ENCODE measurements at places on chromosomes 1 and 21.
A peak's percentile ranks its signal among the peaks of the same experiment; 100 is the strongest.

- peak; percentile 37 for DNase-seq
Observed at GRCh38 chr1:226001963-226002666, 3.0 kb upstream of the SDE2 start.

- DNase-seq = peak; percentile 14
Observed at GRCh38 chr1:224747578-224747977, 131.5 kb downstream of the CNIH3 start.

DNA sequence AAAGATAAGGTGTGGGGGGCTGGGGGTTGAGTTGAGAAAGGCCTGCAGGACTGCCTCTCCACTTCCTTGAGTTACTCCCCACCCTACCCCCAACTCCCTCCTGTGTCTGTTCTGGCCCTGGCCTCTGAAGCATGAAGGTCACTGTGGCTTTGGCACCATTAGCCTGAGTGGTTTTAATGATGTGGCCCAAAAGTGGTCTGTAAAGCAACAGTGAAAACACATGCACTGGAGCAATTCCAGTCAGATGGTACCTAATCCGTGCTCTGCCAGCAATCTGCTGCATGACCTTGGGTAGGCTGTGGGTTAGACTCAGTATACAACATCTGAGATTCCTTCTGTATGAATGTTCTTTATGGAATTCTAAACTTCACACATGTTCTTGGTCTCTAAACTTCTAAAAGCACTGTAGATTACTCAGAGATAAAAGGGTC, 86.5 kb upstream of the ATP1A1 start:
- no peak for DNase-seq

- no peak for DNase-seq
Observed at GRCh38 chr21:41360072-41360821, 1.6 kb upstream of the MX2 start.

DNA sequence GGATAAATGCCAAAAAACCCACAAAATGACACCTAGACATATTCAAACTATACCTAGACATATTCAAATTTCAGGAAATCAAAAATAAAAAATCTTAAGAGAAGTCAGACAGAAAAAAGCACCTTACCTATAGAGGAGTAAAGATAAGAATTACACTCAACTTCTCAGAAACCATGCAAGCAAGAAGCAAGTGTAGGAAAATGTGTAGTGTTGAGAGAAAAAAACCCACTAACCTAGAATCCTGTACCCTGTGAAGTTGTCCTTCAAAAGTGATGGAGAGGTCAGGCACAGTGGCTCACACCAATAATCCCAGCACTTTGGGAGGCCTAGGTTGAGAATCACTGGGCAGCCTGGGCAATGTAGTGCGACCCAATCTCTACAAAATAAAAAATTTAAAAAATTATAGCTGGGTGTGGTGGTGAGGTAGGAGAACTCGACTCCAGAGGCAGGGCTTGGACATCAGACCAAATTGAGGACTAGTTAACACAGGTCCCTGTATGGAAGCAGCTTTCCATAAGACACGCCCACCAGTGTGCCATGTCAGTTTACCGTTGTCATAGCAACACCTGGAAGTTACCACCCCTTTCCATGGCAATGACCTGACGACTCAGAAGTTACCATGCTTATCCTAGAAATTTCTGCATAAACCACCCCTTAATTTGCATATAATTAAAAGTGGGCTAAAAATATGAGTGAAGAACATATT, 20.7 kb downstream of the PDIK1L start:
- no peak for DNase-seq

GRCh38 chr21:35178827-35179226, 129.7 kb upstream of the RUNX1 start:
- no peak for DNase-seq

DNA sequence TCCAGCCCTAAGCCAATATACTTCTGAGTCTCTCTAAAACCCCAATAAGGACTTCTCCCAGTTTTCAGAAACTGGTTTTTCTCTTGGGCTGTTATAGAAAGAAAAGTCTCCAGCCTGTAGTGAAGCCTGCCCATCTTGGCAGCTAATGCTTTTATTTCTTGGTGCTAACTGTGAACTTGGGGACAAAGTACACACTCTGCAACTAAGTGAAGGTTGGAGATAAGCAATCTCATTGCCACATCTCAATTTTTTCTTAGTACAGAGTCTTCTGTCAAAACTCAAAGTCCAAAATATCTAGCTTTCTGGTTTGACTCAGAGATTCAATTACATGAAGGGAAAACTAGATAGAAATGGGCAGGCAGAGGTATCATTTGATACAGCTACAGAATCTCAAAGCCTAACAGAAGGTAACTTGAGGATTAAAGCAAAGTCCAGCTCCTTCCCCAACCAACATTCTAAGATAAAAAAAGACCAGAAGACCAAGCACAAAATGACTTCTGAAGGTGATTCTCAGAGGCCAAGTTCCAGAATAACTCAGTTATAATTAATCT, 14.0 kb downstream of the AK2 start:
- DNase-seq = no peak

DNA sequence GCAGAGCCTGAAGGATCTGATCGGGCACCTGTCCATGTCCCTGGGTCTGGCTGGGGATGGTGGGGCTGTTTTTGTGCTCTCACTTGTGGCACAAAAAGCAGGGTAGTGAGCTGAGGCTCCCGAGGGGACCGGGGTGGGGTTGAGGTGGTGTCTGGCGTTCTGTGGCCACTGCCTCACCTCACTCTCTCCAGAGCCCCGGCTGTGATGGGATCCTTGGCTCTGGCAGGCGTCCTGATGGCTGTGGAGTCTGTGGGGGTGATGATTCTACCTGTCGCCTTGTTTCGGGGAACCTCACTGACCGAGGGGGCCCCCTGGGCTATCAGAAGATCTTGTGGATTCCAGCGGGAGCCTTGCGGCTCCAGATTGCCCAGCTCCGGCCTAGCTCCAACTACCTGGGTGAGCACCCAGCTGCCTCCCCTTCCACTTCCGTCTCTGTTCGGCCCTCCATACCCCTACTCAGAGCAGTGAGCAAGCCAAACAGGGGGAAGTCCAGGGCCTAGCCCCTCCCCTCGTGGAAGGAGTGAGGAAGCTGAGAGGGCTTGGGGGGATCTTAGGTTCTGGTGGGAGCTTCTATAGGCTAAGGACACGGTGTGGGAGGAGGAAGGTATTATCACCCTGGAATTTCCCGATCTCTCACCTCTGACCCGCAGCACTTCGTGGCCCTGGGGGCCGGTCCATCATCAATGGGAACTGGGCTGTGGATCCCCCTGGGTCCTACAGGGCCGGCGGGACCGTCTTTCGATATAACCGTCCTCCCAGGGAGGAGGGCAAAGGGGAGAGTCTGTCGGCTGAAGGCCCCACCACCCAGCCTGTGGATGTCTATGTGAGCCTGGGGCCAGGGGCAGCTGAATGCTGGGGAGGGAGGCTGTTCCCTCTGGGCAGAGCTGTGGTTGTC, 7.0 kb downstream of the ADAMTSL4 start:
- no peak for DNase-seq

DNA sequence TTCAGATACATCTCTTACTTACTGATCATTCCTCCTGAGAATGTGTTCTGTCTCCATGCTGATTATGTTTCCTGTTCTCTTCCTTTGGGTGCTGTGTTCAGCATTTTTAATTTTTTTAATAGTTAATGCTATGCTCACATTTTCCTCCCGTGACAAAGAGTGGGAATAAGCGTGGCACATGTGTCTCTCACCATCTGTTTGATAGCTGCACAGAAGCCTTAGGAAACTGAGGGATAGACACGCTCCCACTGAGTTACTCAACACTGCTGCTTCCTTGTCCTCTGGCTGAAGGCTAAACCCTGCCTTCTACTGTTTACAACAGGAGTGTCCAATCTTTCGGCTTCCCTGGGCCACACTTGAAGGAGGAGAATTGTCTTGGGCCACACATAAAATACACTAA, 264.2 kb downstream of the DISC1 start:
- DNase-seq = no peak

GRCh38 chr1:5707566-5708345, 284.5 kb downstream of the NPHP4 start:
- no peak for DNase-seq

GRCh38 chr1:147598621-147599361, 57.5 kb downstream of the BCL9 start:
- DNase-seq = peak; percentile 44

DNA sequence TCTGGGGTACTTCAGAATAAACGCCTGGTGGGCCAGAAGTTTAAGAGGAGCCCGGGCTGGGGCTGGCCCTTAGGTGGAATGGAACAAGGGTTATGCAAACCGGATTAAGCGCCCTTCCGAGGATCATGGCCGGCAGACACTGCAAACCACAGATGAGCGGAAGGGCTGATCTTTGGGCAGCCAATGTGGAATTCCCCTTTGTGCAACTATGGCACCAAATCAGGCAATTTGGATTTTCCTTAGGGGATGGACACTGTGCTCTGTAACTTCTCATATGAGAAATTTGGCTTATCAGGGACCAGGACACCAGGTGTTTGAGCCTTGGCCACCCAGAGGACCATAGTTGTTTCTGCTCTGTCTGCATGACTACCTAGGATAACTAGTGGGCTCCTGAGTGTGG, 5.7 kb upstream of the IL10 start:
- DNase-seq = no peak

- no peak for DNase-seq
Observed at GRCh38 chr1:99661780-99662179, 15.9 kb downstream of the PALMD start.

GRCh38 chr1:91777196-91777595, 108.8 kb downstream of the TGFBR3 start:
- DNase-seq = no peak

DNA sequence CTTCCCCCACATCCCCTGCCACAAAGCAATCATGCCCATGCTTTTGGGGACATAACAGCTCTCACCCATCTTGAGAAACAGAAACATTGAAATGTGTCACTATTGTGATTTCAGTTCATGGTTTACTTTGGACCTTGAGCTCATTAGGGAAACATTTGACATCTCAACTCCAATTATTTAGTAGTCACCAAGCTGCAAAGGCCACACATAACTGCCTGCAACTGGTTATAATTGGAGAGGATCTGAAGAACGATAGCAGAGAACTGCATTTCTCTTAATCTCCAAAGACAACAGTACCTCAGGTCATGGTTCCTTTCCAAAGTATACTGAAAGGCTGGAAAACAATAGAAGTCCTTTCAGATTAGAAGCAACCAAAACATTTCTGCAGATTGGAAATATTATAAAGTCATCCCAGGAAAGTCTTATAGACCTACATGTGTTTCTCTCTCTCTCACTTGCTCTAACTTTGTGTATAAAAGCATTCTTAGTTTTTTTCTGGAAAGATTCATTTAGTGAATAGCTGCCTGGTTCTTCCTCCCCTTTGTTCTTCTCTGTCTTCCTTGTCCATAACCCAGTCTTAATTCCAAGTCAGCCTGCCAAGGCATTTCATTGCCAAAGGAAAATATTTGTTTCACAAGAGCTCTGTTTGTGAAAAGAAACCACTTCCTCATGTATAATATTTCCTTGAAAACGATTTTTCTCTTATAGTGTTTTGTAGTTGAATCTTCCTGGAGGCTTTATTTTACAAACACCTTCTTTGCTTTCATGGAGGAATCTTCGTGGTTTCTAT, 426.8 kb downstream of the ADGRL2 start:
- no peak for DNase-seq

GRCh38 chr1:187504779-187505178, 676.0 kb downstream of the PLA2G4A start:
- DNase-seq = no peak

- DNase-seq = no peak
Observed at GRCh38 chr1:84861516-84861915, 31.5 kb downstream of the LPAR3 start.

GRCh38 chr1:2950926-2951305, 70.4 kb upstream of the ACTRT2 start:
- DNase-seq = no peak

GRCh38 chr1:153260585-153261280, 1.2 kb downstream of the LORICRIN start:
- peak; percentile 20 for DNase-seq

GRCh38 chr1:207313131-207313530, 8.3 kb upstream of the CD55 start:
- no peak for DNase-seq

GRCh38 chr21:32055305-32055704, 182.5 kb downstream of the HUNK start:
- DNase-seq = no peak

DNA sequence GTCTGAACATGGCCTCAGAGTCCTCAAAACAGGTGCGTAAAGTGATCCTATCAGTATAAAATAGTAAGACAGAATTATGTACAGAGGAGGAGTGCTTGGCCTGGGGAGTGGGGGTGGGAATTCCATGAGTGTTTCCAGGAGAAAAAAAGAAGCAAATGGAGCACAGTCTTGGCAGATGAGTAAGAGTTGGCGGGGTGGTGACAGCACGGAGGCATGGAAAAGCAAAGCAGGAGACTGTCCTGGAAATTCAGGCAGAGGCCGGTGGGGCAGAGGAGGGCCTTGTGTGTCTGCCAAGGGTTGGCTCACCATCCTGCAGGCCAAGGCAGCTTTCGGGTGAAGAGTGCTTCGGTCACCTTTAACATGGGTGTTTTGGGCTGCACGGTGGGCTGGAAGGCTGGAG, 63.4 kb downstream of the OPTC start:
- no peak for DNase-seq

GRCh38 chr1:171762143-171762563, 19.3 kb upstream of the METTL13 start:
- no peak for DNase-seq

DNA sequence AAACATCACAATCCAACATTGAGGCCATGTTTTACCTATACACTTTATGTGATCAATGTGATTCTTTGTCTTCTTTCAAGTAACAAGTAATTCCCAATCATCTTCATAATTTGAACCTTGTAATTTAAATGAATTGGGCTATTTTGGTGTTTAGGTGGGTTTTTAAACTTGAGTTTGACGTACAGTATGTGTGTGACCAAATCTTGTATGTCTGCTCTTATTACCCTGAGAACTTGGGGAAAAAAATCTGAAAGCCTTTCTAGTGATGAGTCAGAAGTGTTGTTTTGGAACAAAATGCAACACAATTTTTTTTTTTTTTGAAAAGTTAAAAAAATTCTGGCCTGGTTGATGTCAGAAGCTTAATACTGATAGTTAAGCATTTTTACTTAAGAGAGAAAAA, 68.5 kb downstream of the HHAT start:
- no peak for DNase-seq

GRCh38 chr1:223504741-223505140, 111.5 kb downstream of the CCDC185 start:
- no peak for DNase-seq

DNA sequence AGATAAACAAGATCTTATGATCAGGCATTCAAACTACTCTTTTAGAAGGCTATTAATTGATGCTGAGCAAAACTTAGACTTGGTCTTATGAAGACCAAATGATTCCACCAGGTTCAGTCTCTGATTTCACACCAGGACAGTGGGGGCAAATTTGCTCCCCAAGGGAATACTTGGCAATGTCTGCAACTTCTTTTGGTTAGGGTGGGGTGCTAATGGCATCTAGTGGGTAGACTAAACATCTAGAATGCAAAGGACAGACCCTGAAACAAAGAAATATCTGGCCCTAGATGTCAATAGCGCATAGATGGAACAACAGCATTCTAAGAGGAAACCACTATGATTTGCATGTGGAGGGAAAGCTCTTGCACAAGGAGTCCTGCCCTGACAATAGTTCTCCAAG, 30.6 kb downstream of the DPT start:
- DNase-seq = no peak

- DNase-seq = no peak
Observed at GRCh38 chr1:5574641-5575040, 417.6 kb downstream of the NPHP4 start.

Data from stimulated activated CD4-positive, alpha-beta T cell treated with anti-CD3 and anti-CD28 coated beads, Interleukin-2, amount 100 ng/mL, for 24 hours (primary cell).